KBM-7 (cell line): ENCODE measurements at places on chromosomes 7 and 10.
A peak's percentile ranks its signal among the peaks of the same experiment; 100 is the strongest.

GRCh38 chr7:108112683-108113082 lies 17.5 kb downstream of the LAMB4 start:
- DNase-seq = no peak

DNA sequence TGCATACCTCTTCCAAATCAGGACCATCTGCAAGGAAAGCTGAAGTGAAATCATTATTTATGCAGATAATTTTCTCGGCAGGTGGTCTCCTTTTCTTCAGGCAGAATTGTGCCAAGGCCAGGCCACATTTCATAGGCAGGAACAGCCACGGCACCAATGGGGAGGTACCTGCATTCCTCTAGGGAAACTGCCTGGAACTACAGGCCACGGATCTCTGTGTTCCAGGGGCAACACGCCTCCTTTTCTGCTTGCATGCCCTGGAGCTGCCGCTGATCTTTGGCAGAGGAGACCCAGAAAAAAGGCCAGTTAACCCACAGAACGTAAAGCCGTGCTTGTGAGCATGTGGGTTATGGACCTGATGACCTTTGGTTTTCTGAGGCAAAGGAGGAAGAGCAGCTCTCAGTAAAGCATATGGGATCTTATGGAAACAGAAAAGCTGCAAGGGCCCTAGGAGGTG lies 111.2 kb upstream of the KIAA1217 start:
- DNase-seq = no peak

- no peak for DNase-seq
These were observed 19.4 kb downstream of the INSIG1 start for GRCh38 chr7:155317114-155317434.

DNA sequence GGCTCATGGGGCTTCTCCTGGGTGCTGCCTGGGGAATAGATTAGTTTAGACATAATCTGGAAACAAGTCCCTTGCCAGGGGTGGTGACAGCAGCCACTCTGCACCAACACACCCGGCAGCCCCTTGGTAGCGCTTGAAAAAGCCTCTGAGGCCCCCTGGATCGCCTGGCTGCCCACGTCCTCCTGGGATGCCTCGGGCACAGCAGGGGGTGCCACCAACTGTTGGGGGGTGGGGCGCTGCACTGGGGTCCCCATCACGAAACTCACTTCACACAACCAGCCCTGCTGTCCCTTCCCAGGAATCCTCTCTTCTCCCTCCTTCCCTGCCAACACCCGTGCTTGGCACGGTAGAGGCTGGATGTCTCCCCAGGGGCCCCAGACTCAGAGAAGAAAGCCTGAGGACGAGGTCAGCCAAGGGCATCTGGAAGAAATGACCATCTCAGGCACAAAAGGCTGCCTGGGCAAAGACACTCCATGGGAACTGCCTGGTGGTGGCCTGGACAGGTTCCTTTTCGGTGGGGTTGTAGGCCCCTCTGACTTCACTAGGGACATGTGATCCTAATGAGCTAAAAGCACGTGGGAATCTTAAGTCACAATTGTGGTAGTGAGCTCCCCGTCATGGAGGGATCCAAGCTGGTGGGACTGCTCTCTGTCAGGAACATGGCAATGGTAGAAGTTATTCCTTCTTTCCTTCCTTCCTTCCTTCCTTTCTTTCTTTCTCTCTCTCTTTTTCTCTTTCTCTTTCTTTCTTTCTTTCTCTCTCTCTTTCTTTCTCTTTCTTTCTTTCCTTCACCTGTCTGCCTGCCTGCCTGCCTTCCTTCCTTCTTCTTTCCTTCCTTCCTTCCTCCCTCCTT lies 11.3 kb downstream of the TMEM270 start:
- DNase-seq = no peak

GRCh38 chr7:133354546-133355324 lies 101.9 kb downstream of the EXOC4 start:
- no peak for DNase-seq

GRCh38 chr7:95859429-95859828 lies 87.1 kb downstream of the DYNC1I1 start:
- DNase-seq = no peak

DNA sequence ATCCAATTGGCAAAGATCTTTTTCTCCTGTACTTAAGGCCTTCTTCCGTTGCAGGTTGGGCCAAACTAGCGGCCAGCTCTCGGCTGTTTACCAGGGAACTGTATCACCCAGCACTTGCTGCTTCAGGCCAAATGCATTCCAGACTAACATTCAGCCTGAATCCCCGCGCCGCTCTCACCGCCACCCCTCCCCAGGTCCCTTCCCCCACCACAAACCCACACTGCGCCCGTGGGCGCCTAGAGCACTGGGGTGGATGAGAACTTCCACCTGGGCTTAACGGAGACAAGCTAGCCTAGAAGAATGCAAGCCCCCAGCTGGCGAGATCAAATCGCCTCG lies 676 bp downstream of the TCAF1 start:
- no peak for DNase-seq

DNA sequence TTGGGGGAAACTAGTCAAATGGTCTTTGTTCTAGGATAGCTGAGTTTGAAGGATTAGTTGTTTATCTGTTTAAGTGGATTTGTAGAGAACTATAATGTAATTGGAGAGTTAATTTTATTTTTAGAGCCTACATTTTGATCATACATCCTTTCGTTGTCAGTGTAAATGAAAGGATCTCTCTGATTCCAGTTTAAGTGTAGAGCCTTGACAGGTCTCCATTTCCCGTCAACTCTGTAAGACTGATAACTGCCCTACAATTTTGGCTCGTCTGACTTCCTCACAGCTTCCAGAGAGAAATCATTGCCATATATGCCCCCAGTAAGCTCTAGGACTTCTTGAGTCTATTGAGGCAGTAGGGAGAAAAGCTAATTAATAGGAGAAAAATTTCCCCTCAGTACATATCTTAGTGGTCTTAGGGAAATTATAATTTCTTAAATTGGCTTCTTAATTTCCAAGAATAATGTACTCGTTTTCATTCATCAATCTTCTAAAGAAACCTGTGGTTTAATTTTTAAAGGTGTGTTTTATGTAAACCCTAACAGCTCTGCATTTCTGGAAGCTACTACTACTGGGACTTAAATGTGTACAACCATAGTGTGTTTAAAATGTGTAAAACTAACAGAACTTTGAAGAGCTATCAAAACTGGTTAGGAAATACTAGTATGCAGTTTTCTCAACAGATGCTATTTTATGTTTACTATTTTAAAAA lies 3.8 kb downstream of the KMT2E start:
- peak; percentile 32 for DNase-seq

DNA sequence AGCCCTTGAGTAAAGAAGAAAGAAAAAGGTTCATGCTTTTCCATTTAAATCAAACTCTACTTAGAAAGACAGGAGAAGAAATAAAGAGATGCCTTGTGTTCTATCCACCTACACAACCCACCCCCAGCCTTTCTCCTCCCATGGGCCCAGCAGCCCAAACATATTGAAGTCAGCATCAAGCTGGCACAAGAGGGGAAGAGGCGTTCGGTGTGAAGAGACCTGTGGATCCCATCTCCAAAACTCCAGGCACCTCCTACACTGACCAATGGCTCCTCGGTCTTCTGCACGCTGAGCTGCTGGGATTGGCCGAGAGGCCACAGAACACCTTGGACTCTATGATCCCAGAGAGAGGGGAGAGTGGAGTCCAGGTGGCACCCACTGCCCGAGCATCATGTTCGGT lies 66.0 kb upstream of the CELF2 start:
- DNase-seq = no peak

- no peak for DNase-seq
These were observed 67.3 kb upstream of the PFKP start for GRCh38 chr10:3000048-3000447.

- DNase-seq = peak; percentile 30
These were observed 169.9 kb downstream of the RNF133 start for GRCh38 chr7:122528879-122529481.

DNA sequence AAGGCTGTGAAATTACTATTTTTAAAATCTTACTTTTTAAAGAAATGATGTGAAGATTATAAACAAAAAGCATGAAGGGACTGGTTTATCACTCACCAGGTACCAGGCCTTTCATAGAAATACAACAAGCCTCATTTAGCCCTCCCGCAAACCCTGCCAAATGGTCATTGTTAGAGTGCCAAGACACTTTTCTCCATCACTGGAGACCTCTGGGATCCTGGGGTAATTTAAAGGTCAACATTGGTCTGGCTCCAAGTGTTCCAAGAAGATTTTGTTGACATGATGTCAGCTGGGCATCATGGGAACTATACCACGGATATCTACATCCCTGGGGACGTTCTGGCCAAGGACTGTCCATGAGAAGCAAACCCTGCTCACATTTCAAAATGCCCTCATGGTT lies 138.0 kb upstream of the FRMD4A start:
- DNase-seq = no peak

DNA sequence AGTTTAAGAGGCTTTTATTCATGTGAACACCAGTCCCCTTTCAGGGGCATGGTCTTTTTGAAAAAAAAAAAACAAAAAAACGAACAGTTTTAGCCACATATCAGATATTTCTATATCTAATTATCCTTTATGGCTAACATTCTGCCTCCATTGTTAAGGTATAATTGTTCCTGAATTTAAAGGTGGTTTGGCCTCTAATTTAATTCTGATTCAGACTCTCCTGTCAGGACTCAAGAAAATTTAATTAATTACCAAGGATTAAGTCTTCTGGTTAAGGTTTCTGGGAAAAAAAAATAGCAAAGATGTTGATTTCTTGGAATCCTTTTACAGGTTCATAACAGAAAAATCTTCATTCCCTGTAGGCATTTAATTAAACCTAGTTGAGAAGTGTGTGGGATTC lies 27.4 kb downstream of the COL1A2 start:
- DNase-seq = no peak
